ENCODE measurements at places on chromosomes 6 and 20. TPM values are rescaled to one million over a fixed set of nuclear protein-coding genes. Genes with fewer than 3 reads are reported as not detected.

The GPR6 gene
- total RNA-seq = not detected

The ATP6V1G2 gene
- total RNA-seq = 0.46 TPM

The SYCP2L gene
- 2.4 TPM for total RNA-seq

The ANKEF1 gene
- 5.8 TPM for total RNA-seq

Measured in A549 treated with Hydrocortisone at 1 μM for 4 hours (cell line).